ENCODE measurements at places on chromosomes 1 and 21. TPM values are rescaled to one million over a fixed set of nuclear protein-coding genes. Genes with fewer than 3 reads are reported as not detected.

- DNase-seq: no peak
Measured at GRCh38 chr1:106613861-106614260, 442.6 kb upstream of the PRMT6 start.

C1orf185 gene
- total RNA-seq: not detected

GSTM5 gene
- not detected for total RNA-seq

DNA sequence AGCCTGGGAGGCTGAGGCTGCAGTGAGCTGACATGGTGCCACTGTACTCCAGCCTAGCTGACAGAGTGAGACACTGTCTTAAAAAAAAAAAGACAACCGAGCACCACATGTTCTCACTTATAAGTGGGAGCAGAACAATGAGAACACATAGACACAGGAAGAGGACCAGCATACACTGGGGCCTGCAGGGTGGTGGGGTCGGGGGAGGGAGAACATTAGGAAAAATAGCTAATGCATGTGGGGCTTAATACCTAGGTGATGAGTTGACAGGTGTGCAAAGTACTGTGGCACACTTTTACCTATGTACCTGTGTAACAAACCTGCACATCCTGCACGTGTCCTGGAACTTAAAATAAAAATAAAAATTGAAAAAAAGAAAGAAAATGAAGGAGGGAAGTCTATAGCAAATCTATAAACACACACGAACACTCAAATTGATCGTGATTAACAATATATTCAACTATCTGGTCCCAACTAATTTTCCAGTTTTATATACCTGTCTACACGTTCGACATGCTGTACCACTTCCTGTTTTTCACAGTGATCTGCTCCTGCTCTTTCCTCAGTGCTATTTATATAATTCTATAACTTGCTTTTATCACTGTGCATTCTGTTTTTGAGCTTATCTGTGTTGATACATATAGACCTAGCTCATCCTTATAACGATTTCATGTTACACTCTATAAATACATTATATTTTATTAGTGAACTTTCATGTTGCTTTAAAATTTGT, 27.2 kb downstream of the AK5 start:
- no peak for DNase-seq

DNA sequence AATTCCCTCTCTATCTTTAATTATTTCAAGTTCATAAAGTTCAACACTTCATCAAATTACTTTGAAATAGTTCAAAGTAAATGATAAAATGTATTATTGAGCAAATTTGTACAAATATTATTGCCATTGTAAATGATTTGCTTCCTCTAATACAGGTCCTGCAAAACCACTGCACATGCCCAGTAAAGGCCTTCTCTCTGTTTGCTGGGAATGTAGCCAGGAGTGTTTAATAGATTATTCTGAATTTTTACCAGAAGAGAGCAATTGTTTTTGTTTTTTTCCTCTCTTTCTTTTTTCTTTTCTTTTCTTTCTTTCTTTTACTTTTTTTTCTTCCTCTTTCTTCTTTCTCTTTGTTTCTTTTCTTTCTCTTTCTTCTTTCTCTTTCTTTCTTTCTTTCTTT, 486.3 kb downstream of the PTBP2 start:
- no peak for DNase-seq
